Stimulated activated naive CD4-positive, alpha-beta T cell treated with Interleukin-2 at 50 U/mL for 16 hours (primary cell): ENCODE measurements at places on chromosomes 3 and 15.

GRCh38 chr3:170021083-170021482, 16.7 kb upstream of the GPR160 start:
- no peak for DNase-seq

GRCh38 chr3:174251681-174252080, 607.5 kb upstream of the NAALADL2 start:
- no peak for DNase-seq

DNA sequence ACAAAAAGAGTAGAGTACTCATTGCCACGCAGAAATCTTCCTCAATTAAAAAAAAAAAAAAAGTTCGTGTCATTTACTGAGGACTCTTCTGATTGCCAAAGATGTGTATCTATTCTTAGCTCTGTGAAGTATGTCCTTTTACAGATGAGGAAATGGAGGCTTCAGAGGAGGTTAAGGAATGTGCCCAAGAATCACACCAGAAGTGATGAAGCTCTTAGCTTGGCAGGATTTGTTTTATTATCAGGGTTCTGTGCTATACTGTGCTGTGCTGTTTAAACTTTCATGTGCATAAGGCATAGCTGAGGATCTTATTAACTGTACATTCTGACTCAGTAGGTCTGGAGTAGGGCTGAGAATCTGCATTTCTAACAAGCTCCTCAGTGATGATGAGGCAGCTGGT, 665.2 kb upstream of the ADAMTS9 start:
- DNase-seq: no peak

DNA sequence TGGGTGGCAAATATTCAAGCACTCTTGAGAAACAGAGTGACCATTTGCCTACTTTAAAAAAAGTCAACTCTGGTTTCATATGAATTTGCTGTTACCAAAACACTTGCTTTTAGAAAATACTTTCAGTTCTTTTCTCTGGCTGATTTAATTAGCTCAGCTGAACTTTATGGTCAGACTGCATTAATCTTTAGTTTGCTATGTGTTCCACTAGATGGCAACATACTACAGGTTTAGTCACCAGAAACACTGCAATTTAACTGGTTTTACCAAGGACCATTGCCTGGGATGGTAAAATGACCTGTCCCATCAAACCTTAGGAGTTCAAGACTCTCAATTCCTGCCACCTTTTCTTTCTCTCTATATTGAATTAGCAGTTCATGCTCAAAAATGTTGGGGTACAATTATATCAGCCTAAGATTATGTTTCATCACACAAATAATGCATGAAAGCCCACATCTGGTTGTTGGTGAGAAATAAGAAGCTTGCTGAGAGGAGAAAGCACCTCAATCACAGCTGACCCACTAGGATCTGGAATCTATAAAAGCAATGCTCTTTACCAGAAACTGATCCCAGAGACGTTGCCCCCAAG, 14.2 kb downstream of the EIF4E3 start:
- DNase-seq: no peak

DNA sequence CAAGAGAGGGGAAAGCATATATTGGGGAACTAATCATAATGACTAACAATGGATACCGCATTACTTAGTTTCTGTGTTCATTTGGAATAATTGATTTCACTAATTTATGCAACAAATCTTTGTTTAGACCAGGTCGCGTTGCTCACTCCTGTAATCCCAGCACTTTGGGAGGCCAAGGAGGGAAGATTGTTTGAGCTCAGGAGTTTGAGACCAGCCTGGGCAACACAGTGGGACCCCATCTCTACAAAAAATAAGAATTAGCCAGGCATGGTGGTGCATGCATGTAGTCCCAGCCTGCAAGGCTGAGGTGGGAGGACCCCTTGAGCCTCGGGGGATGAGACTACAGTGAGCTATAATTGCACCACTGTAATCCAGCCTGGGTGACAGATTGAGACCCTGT, 585.7 kb upstream of the CBLB start:
- no peak for DNase-seq

DNA sequence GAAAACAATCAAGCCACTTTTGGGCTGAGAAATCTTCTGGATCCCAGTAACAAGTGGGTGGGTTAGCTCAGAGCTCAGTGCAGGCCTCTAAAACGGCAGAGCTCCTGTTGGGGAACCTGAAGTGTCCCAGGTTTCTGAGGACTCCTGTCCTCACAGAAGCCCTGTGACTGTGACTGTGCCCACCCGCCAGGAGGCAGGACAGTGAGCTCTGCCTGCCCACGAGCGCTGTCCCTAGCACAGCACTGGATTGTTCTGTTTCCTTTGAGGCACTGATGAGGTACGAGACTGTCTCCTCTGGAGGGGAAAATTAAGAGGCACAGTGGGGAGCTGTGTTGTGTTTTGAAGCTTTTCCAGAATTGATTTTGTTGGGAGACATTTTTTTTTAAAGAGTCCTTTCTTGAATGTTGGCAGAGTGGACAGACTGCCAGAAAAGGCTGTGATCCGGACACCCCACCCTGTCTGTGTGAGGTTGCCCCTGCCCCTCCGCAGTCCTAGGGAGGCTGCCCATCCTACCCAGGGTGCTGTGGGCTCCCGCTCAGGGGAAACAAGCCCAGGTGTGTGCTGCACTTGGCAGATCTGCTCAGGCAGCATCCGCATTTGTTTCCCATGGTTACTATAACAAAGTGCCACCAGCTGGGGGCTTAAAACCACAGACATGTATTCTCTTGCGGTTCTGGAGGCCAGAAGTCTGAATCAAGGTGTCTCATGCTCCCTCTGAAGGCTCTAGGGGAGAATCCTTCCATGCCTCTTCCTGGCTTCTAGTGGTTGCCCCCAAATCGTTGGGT, 66.6 kb upstream of the LARS2 start:
- no peak for DNase-seq

DNA sequence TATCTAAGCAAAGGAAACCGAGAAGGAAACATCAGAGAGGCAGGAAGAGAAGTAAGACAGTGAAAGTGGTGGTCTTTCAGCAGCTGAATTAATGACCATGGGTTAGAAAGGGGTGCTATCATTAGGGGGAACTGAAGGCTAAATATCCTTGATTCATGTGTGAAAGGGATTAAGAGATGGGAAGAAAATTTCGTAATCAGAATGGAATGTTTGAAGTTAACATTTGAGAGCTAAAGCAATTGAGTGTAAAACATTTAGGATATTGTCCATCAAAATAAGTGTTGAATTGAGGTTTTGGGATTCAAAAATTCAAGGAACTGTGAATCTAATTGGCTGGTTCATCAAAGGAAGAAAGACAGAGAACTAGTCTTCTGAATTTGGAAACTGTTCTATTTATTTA, 4.1 kb upstream of the ECT2 start:
- no peak for DNase-seq

GRCh38 chr3:11932636-11933035, 71.6 kb upstream of the SYN2 start:
- DNase-seq: no peak

- DNase-seq: no peak
Measured at GRCh38 chr3:87895983-87896382, 162.8 kb downstream of the CGGBP1 start.

DNA sequence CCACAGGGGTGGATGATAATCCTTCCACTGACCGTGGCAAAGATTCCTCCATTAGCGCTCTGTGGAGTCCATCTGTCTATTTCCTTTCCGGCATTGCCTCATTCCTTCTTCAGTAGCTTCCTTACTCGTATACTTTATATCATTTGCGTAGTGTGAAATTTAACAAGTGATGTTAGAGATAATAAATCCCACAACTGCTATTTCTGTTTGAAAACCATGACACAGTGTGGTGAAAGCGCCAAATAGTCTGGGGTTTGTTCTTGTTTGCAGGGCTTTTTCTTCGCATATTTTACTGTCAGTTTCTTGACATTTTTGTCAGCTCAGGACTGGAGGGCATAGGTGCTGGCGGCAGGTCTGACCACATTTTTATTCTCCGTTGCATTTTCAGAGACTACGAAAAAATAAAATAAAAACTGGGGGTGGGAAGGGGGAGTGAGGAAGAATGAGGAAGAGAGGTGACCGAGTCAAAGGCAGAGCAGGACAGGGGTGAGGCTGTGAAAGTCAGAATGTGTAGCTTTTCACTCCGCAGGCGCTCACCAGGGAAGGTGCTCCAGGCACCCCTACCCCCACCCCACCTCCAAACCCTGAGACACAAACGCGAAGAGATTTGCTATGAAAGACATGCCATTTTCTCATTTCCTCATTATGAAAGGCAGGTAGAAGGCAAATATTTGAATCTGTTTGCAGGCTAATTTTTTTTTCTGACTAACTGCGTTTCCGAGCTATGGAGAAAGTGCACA, 965.0 kb downstream of the MCTP2 start:
- DNase-seq: no peak

GRCh38 chr3:142003291-142003690, 126.8 kb downstream of the ATP1B3 start:
- no peak for DNase-seq

DNA sequence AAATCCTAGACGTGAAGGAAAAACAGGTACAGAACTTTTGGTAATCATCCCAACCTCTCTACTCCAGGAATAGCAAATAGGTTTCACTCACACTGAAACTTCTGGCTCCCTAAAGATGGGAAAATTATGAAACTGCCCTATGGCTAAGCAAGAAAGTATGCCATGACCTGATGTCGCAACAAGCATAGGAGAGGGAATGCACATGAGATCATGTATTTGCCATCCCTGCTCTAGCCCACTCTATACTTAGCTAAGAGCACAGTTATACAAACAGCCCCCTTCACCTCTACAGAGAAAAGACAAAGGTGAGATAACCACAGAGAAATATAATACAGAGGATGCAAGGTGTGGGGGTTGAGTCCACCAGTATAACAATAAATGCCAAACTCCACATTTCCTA, 102.7 kb downstream of the TBC1D5 start:
- DNase-seq: no peak

GRCh38 chr15:93087825-93088199, 1.2 kb downstream of the RGMA start:
- peak; percentile 51 for DNase-seq

DNA sequence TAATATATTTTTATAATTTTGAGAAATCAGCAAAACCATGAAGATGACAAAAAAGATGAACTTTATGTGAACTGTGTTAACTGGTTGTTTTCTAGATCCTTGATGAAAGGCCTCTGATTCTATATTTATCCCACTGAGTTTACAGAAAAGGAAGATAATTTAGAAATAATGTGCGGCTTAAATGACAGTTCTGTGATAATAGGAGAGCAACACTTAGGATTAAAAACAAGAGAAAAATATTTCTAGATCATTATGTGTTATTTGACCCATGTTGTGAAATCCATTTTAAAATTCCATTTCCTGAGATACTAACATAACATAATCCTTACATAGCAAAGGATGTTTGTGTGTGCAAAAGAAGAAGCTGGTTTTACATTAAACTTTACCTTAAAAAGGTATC, 598.0 kb downstream of the DIPK2A start:
- no peak for DNase-seq

GRCh38 chr3:194779729-194780224, 94.1 kb downstream of the FAM43A start:
- DNase-seq: no peak

GRCh38 chr3:37922721-37923568, 61.3 kb downstream of the CTDSPL start:
- DNase-seq: no peak

DNA sequence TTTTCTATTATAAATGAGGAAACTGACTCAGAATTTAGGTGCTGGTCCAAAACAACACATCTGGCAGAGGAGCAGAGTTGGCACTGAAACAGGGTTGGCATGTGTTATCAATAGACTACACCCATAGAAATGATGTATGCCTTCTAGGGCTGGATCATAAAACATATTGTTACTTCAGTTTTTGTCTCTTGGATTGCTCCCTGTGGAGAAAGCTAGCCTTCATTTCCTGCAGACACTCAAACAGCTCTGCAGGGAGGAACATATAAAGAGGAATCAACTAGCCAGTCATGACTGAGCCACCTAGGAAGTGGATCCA, 507 bp upstream of the MRPL3 start:
- DNase-seq: no peak

DNA sequence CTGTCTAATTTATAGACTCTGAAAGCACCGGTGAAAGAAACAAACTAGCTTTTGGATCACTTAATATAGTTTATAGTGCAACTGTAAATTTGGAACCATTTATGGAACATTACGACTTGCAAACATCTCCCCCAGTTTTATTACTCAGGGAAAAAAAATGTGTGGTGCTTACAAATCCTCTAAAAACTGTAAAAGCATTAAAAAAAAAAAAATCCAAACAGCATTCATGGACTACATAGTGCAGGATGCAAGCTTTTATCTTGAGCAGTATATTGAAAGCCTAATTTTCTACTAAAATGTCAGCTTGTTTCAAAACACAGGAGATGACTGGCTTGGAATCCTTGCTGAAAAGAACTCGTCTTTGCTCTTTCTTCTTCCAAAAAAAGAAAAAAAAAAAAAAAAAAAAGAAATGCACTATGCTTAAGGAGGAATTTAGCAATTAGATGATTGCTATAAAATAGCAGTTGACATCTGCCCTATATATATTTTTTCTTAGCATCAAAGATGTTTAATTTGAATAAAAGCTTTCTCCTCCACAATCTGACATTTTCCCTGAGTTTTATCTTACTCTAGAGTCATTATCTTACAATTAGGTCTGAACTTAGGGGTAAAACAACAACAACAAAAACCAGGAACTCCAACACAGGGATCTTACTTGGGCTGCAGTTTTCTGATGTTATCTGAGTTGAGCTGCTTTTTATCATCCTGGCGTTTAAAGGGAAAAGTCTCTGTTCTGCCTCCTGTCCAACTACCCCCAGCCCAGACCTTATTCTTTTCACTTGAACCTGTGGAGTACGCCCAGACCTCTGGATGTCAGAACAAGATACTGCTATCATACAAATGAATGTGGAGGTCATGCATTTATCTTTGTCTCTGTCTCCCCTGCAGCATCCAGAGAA, 62.6 kb upstream of the PDZRN3 start:
- DNase-seq: no peak

GRCh38 chr3:3665546-3665945, 133.7 kb upstream of the LRRN1 start:
- no peak for DNase-seq

- no peak for DNase-seq
Measured at GRCh38 chr3:100737334-100737733, 28.0 kb downstream of the TFG start.

GRCh38 chr3:9862391-9863057, 17.5 kb downstream of the CIDEC start:
- DNase-seq: no peak

- DNase-seq: no peak
Measured at GRCh38 chr3:5347486-5347885, 160.0 kb downstream of the EDEM1 start.

GRCh38 chr3:130300888-130301287, 44.6 kb upstream of the COL6A5 start:
- no peak for DNase-seq

- no peak for DNase-seq
Measured at GRCh38 chr15:36407647-36408046, 171.8 kb upstream of the CDIN1 start.

DNA sequence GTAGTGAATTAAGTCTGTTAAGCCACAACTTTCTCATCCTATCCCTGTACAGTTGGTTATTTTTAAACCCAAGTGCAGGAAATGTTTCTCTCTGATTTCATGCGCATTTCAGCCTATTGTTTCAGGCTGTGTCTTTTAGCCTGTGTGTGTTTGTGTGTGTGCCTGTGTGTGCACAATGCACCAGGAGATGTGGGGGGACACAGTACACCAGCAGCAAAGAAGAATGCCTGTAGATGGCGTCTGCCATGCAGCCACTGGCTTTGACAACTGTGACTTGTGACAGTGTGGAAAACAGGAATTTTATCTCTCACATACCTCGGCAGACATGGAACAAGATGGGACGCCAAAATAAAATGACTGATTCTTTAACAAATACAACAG, 43.6 kb upstream of the PLXNA1 start:
- no peak for DNase-seq
